ENCODE measurements at places on chromosomes 5 and 9.

- DNase-seq, result no peak
These were observed 491 bp downstream of the APC start for GRCh38 chr5:112738191-112738560.

- no peak for DNase-seq
These were observed 190.2 kb upstream of the ELL2 start for GRCh38 chr5:96151891-96152290.

DNA sequence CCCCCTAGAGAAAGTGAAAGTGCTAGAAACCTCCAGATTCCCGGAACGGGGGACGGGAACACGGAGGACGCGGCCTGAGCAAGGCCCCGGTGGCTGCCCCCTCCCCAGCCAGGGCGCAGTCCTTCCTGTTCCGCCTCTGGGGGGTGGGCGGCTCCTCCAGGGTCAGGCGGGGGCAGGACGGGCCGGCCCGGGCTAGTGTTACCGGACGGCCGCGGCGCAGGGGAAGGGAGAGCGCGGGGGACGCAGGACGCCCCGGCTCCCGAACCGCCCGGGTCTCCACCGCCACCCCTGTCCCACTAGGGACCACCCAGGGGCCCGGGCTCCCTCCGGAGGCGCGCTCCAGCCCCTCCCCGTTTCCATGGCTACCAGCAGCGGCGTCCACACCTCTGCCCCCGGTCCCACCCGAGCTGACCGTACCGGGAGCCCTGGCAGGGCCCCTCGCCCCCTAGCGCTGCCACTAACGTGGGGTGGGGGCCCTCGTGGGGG, 579 bp downstream of the SLC12A7 start:
- no peak for DNase-seq

GRCh38 chr9:112028242-112029221, 131.9 kb downstream of the UGCG start:
- no peak for DNase-seq

DNA sequence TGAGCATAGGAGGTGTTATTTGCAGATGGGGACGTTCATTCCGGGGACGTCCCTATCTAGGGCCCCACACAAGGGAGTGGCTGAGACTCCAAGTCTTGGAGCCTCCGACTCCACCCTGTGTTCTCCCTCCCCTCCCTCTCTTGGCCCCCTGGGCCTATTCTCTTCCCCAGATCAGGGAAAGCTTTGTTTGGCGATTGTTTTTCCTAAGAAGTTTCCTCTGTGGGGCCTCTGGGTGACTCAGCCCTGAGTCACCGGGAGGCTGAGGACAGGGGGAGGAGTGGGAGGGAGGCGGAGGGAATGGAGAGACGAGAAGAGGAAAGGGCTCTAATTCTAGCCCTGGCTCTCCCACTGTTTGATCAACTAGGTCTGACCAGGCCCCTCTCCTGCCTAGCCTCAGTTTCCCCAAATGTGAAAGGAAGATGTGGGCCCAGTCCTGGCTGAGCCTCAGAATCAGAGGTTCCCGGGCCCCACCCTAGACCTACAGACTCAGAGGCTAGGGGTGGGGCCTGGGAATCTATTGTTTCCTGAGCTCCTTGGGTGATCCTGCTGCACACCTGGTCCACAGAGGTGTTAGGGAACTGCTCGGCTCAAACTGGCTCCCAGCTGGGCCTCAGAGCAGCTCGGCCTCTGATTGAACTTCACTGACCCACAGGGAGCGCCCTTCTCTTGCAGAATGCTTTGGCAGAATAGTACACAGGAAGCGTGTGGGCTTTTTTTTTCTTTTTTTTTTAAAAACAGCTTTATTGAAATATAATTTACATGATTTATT, 19.2 kb downstream of the GSN start:
- DNase-seq, result peak; percentile 90

DNA sequence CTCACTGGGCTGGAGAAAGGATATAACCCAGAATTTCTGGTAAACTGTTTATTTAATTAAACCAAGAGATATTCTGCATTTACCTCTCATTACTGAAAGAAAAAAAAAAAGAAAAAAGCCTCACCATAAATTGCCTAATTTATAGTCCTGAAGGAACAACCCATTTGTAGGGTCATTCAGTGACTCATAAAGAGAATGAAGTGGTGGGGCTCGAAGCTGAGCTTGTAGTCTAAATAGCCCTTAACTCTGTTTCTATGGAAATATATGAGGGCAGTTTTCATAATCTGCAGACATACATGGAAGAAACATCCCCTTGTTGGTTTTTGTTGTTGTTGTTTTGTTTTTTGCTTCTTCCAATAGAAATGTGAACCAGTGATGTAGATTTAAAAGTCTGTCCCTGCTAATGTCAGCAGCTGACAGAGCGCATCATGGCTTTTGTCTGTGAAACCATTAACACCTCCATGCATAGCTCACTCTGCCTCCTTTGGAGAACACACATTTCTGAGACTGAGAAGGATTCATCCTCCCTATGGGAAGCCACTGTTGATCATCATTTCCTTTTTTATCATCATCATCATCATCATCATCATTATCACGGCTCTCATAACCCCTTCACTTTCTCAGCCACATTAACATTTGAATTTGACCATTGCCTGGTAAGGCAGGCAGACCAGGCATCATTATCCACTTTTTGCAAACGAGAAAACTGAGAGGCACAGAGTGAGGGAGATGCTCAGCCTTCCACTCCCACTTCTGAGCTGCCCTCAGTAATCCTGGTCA, 67.9 kb upstream of the SAP30L start:
- no peak for DNase-seq

DNA sequence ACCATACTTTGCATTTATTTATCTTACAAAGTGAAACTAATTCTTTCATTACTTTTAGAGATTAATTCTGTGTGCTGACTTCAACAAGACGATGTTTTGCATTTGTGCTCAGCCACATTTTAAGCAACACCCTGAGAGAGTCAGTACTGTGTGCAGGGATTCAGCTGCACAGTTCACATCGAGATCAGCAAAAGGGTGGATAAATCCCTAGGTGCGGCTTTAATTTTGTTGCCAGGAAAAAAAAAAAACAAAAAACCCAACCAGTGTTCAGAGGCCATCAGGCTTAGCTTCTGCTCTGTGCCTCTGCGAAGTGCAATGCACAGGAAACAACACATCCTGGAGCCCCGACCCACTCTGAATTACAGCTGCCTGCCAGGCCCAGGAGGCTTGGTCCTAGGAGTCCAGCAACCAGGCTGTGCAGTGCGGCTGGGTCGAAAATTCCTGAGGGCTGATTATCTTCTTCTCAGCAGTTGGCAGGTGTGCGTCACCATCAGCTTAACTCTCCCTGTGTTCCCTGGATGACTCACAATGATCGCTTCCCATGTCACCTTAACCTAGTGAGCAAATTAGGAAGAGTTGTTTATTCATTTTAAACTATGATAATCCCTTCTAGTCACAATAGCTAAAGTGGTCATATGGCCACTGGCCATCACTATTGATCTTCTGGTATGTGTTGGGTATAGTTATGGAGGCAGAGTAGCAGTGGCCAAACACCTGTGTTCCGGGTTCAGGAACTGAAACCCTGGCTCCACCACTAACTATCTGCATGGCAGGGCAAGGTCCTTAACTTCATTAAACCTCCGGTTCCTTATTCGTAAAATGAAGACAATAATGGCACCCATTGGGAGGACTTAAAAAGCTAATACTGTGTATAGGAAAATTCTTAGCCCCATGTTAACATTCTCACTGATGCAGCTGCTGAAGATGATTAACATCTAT, 31.2 kb upstream of the NDUFB6 start:
- DNase-seq, result no peak

DNA sequence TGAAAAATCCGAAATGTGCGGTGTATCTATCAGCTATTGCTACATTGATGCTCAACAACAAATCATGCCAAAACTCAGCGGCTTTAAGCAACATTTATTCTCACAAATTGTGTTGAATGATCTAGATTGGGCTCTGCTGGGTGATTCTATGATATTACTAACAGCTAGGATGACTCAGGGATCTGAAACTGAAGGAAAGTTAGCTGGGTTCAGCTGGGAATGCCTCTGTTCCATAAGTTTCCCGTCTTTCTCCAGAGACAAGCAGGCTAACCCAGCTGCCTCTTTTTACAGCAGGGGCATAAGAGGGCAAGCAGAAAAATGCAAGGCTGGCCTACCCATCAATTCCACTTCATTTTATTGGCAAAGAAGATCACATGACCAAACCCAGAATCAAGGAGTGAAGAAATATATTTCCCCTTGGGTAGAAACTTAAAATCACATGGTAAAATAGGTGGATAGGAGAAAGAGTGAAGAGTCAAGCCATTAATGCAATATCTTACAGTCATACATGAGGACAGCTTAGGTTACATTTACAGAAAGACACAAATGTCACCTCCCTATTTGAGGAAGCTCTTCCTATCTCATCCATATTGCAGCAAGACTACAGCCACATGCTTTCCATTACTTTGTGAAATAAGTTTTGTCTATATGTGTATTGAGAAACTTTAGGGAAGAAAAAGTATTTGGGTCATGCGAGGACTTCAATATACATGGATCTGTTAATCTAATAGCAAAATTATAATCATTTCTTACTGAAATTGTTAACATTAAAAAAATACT, 30.8 kb downstream of the IL7R start:
- DNase-seq, result no peak

DNA sequence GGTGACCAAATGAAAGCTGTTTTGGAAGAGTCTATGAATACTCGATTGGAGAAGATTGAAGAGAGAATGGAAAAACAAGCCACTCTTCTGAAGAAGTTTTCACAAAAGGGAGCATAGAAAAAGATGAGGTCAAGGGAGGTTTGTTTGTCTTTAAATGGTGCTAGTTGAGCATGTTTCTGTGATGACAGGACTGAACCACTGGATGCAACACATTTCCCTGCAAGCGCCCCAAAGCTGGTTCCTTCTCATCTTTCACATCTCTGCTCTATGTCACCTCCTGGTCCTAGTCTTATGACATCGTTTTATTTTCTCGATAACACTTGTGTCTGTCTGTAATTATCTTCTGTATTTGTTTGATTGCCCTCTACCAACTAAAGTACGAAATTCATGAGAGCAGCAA, 3.8 kb upstream of the CCDC192 start:
- DNase-seq, result no peak

DNA sequence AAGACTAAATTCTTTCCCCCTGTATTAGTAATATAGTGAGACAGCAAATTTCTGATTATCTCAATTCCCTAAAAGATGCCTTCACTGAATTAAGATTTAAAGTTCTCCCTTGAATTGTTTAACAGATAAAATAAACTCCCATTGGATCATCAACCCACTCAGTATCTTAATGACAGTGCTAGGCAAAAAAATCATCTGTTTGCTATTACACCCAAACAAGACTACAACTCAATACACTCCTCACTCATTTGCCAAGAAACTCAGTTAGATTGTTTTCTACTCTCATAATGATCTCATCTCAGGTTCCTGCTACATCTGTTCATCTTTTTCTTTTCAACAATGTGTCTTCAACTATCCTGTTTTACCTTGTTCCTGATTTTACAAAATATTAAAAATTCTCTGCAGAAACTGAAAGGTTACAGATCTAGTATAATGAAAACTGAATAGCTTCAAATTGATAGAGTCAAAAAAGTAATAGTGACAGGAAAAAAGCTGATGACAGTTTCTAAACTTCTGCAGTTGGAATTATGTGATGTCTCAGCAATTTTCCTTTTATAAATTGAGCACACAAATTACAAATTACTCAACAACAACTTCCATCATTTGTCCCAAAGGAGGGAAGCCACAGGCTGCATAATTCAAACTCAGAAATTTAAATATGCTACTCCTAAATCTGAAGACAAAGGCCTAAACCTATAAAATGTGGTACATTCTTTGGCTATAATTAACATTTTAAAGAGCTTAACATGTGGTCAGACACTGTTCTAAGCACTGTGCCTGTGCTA, 39.4 kb downstream of the HOMER1 start:
- peak; percentile 48 for DNase-seq

GRCh38 chr5:107670932-107671741, at the start of gene EFNA5:
Gene EFNA5 (minus strand): TSS chr5:107670937.
- peak; percentile 33 for DNase-seq

DNA sequence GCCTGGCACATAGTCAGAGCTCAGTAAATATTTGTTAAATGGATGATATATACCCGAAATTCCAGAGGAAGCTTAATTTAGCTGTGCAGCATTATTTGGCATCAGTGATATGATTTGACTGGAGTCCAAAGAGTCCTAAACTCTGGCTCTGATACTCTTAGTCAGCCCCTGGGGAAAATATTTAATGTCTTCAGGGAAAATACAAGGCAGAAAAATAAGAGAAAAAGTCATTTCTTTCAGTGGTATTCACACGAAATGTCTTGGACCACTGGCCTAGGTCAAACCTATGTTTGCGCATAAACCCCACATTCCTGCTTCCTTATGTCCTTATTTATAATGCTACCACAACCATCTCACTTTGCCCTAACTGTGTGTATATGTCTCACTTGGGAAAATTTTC, 23.8 kb downstream of the GLRA1 start:
- peak; percentile 4 for DNase-seq

- DNase-seq, result no peak
These were observed 109.1 kb downstream of the MACIR start for GRCh38 chr5:103367702-103368101.

Data from AG10803 (cell line).